ENCODE measurements at places on chromosomes 3 and 15. TPM values are rescaled to one million over a fixed set of nuclear protein-coding genes. Genes with fewer than 3 reads are reported as not detected.

The MAP2K5 gene
- total RNA-seq = 9.3 TPM

The MST1R gene
- total RNA-seq = 1.9 TPM

The KLF15 gene
- 4.1 TPM for total RNA-seq

The POPDC2 gene
- total RNA-seq = 0.15 TPM

The GPR15 gene
- total RNA-seq = not detected

The ZNF619 gene
- 8.1 TPM for total RNA-seq

The ASB14 gene
- total RNA-seq = not detected

The TAMM41 gene
- total RNA-seq = 6.0 TPM

The LARP6 gene
- total RNA-seq = 69.6 TPM

The TTLL13 gene
- not detected for total RNA-seq
